ENCODE measurements at places on chromosomes 13 and 19.

DNA sequence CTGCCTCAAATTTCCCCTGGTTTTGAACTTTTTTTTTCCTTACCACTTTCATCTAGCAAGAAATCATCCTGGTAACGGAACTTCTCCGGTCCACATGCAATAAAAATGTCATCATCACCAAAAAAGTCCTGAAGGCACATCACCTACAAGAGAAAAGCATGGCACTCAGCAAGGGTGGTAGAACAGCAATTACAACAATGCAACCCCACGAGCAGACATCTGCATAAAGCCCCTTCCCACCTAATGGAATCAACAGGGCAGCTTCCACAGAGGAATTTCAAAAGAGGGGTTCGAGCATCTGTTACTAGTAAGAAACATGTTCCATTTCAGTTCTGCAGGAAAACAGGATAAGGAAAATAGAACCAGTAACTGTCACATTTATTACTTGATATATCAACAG is 183.9 kb downstream of the DCLK1 start:
- no peak for ATAC-seq

DNA sequence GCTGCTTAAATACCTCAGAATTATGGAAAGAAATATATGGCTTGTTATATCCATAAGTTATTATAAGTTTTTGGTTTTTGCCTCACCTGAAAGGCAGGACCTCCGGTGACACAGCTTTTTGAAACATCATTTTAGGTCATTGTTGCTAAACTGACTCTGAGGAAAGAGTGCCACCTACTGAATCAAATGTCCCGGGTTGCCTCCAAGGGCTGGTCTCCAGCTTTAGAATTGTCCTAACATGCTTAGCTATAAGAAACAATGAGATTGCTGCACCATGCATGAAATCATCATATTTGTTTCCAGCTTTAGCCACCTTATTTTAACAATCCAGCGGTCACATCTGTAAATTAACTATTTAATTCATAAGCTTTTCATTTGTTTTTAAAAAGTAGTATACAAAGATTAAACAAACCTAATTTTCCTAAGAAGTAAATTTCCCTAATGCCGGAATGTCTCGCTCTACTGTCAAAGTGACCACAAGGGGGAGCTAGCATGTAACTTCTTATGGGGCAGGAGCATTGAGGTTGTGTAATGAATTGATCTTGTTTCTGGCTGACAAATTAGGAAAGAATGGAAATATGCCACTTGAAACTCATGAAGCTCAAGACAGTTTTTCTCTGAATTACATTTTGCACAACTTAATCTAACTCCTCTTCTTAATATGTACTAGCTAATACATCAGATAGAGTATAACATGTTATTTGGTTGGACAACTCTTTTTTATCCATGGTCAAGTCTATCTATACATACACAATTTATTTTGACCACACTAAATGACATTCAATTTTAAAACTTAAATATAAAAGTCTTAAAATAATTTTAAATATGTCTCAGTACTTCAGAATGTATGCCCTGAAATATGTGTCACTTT is 6.7 kb upstream of the PCDH17 start:
- no peak for ATAC-seq

- peak; percentile 60 for ATAC-seq
Measured at GRCh38 chr13:51844862-51845573, at the start of gene TMEM272. Gene TMEM272 (minus strand): TSS chr13:51845177. CDS start chr13:51838530, 6,647 bp downstream.

GRCh38 chr13:21035498-21035897 is 25.9 kb downstream of the LATS2 start:
- ATAC-seq, result no peak

DNA sequence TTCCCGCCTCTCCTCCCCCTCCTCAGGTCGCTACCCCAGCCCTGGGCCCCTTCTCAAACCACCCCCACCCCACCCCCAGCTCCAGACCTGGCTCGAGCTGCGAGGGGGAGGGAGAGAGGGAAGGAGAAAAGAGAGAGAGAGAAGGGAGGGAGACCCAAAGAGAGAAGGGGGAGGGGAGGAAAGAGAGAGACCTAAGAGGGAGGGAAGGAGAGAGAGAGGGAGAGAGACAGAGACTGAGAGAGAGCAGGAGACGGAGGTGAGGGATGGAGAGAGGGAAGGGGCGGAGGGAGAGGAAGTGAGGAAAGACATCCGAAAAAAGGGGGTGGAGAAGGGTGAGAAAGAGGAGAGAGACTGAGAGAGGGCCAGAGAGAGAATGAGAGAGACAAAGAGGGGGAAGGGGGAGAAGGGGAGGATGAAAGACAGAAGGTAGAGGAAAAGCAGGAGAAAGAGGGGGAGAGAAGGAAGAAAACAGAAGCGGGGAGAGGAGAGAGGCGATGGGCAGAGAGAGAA is 2.0 kb upstream of the SPACA6 start:
- ATAC-seq, result no peak

DNA sequence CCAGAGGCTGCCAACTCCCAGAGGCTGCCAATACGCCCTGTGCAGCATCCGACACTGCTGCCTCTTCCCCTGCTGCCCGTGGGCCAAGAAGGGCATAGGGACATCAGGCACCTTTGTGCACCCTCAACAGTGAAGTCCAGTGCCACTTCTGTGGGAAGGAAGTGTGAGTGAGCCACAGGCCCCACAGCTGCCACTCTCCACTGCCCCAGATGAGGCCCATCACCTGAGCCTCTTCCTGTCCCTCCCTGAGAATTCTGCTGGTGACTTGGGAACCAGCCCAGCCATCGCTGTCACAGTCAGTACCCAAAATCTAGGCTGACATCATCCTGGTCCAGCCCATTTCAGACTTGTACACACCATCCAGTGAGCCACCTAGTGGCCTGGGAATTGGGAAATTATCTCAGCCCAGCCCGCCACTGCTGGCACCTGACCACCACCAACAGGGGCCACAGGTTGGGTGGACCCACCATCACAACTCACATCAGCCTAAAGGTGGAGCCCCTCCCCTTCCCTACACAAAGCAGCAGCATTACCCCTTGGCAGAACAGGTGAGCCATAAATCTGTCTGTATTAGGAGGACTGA is 733.9 kb upstream of the KLHL1 start:
- ATAC-seq, result no peak

GRCh38 chr19:52066258-52066863 is 17.7 kb upstream of the ZNF432 start:
- no peak for ATAC-seq

- peak; percentile 98 for ATAC-seq
Measured at GRCh38 chr19:52140032-52140710, 433 bp upstream of the ZNF616 start.

GRCh38 chr19:45451131-45451849 is 16.5 kb upstream of the FOSB start:
- ATAC-seq, result peak; percentile 20

DNA sequence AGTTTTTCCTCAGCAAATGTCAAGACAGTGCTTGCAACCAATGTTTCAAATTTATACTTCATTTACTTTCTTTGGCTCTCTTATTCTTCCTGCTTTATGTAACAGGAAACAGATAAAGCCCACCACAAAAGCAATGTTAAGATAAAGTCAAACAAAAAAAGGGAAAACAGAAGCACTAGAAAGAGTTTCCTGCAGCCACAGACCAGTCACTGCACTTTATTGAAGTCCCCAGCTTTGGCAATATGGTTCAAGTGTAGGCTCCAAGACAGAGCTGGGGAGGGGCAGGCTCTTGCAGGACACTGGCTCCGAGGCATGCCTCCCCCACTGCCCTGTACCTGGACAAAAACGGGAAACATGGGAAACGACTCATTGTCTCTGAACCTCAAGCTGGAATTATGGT is 15.3 kb upstream of the CDC16 start:
- ATAC-seq, result no peak

DNA sequence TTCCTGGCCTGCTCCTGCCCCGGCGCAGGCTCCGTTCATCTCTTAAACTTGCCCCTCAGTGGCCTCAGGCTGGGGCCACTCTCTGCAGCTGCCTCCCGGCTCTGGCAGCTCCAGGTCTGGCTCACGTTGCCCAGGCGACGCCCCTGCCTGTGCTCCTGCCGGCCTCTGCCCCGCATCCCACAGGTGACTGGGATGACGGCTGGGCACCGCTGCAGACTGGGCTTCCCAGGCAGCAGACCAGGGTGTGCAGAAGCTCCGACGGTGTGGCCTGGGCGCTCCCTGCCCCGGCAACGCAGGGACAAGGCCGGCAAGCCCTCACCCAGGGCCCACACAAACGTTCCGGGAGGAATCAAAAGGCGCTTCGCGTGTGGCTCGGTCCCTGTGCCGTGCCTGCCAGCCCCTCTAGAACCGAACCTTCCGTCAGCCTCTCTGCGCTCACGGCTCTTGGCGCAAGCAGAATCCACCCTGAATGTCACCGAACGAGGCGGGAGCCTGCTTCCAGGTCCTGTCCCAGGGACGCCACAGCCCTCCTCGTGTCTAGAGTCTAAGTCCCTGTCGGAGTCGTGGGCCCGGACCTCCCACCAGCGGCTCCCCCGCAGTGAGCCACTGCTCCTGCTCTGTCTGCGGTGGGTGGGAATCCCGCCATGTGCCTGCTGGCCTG is 64.8 kb downstream of the MLLT1 start:
- ATAC-seq, result no peak

Data from gastroesophageal sphincter (tissue), 4 donors.